ENCODE measurements at places on chromosomes 12 and 14.

DNA sequence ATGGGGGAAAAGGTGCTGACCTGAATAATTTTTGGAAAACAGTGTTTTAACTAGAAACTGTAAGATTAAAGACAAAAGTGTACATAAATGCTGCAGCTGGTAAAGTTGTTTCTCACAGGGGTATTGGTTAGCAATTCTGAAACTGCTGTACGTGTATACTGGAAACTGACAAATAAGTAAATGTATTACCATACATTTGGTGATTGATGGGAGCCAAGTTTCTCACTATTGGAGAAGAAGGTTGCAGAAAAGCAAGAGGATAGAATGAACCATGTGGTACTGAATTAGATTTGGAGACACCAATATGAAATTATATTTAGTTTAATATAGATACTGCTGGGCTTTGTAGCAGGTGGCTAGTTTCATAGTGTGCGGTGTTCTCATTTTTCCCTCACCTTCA is 19.6 kb upstream of the FBXO33 start:
- DNase-seq, result no peak

- no peak for DNase-seq
Measured at GRCh38 chr12:3262470-3262869, 185.3 kb downstream of the TSPAN9 start.

GRCh38 chr12:13156277-13156676 is 40.2 kb upstream of the EMP1 start:
- no peak for DNase-seq

- DNase-seq, result no peak
Measured at GRCh38 chr14:75077794-75078193, 8.4 kb downstream of the ZC2HC1C start.

GRCh38 chr14:103085106-103086091 is 1.4 kb downstream of the LBHD2 start:
- DNase-seq, result no peak
